AG20443 (cell line): ENCODE measurements at places on chromosomes 11 and 22.

- no peak for DNase-seq
Observed at GRCh38 chr11:30665067-30665466, 78.9 kb upstream of the MPPED2 start.

DNA sequence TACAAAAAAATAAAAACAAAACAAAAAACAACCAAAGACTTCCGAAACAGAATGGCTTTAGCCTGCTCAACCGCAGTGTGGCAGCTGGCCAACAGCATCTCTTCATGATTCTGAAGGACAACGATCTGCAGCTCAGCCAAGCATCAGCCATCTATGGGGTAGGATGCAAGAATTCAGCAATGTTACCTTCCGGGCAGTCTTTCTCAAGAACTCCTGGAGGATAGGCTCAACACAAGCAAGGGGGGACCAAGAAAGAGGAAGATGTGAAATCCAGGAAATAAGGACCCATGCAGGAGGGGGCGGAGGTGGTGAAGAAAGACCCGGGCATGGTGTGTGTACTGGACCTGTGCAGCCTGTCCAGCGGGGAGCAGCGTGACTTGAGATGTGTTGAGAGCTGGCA, 3.5 kb upstream of the TSPO start:
- no peak for DNase-seq

DNA sequence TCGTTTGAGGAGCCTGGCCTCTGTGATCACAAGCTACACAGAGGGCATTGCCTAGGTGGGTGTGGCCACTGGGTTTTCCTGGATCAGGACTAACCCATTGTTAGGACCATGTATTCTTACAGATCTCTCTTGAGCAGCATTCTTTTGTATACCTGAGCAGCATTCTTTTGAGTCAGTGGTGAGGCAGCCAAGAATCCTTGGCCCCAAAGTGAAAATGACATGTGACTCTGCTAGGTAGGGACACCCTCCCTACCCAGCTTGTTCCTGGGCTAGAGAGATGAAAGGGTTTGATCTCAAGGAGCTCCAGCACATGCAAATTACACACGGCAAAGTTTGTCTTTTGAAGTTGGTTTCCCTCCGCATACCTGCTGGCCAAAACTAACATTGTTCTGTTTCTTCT, 55.0 kb upstream of the HORMAD2 start:
- DNase-seq: no peak

DNA sequence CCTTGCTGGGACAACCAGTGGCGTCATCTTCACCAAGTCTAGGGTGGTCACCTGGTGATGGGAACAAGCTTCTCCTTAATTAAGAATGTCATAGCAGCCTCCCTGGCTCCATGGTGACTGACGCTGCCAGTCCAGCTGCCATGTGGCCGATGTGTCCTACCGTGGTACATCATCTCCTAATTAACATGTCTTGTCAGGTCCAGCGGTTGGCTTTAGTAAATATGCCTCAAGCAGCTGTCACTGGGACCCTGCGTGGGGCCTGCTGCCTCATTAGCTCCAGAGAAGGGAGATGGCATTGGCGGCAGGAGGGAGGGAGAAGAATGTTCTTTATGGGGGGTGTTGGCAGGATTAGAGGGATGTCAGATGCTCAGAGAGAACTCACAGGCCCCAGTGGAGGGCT, 271.9 kb downstream of the ST3GAL4 start:
- DNase-seq: no peak

DNA sequence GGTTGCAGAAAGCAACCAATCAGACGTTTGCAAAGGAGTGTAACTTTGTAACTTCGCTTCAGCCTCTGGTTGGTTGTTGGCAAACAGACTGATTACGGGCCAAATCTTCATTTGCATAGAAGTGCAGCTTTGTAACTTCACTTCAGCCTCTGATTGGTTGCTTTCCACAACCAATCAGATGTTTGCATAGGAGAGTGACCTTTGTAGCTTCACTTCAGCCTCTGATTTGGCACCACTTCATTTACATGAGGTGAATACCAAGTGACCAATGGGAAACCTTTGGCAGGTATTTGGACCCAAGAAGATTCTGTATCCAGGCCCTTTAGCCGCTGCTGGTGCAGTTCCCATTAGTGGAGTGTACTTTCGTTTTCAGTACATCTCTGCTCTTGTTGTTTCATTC, 16.0 kb downstream of the USP47 start:
- DNase-seq: no peak

GRCh38 chr11:31740131-31740530, 71.0 kb downstream of the PAX6 start:
- DNase-seq: no peak

GRCh38 chr11:17985517-17985916, 27.3 kb downstream of the SERGEF start:
- DNase-seq: peak; percentile 21

DNA sequence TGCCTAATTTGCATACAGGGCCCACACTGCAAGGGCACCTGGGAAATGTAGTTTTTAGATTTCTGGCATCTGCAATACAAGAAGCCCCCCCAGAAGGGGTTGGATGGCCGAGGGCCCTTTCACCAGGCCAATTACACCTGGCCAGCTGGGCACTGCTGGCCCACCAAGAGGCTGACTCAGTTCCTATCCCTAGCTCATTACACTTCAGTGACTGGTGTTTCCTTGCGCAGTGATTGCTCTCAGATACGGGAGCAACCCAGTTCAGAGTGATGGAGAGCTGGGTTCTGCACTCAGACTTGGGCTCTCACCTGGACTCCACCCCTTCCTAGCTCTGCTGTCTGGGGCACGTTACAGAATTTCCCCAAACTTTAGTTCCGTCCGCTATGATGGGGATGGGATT, 81.1 kb upstream of the SHANK2 start:
- DNase-seq: no peak

DNA sequence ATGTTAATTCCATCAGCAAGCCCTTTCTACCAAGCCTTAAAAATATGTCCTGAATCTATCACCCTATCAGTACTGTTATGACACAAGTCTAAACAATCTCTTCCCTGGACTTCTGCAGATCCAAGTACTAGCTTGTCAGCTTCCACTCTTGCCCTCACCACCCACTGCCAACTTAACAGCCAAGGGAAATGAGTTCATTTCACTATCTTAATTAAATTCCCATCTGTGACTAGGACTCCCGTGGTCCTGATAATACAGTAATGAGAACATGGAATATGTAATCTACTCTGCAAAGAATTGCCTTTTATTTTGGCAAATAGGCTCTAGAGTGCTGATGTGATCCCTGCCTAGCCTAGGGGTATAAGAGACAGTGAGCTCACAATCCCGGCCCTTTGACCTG, 10.1 kb downstream of the UBQLN3 start:
- no peak for DNase-seq

DNA sequence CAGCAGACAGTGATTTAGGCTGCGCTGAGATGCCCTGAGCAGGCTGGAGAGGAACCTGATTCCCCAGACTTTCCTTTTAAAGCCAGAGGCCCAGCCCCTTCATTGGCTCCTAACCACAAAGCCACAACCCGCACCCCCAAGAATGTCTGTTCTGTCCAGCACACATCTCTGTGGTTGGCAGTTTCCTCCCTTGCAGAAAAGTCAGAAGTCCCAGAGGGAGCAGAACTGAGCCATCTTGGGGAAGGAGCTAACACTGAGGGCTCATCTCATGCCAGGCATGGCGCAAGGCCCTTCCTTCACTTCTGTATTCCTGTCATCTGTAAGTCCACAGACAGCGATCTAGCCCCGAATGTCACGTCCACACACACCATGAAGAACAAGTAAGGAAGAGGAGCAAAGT, 97.1 kb upstream of the SYT13 start:
- DNase-seq: peak; percentile 43

- no peak for DNase-seq
Observed at GRCh38 chr11:114081641-114082414, 22.3 kb downstream of the ZBTB16 start.

- DNase-seq: no peak
Observed at GRCh38 chr11:40179541-40179940, 1279.9 kb downstream of the LRRC4C start.

GRCh38 chr11:100806296-100806695, 119.2 kb downstream of the ARHGAP42 start:
- DNase-seq: no peak

- no peak for DNase-seq
Observed at GRCh38 chr11:96293109-96293508, 49.9 kb downstream of the MAML2 start.

DNA sequence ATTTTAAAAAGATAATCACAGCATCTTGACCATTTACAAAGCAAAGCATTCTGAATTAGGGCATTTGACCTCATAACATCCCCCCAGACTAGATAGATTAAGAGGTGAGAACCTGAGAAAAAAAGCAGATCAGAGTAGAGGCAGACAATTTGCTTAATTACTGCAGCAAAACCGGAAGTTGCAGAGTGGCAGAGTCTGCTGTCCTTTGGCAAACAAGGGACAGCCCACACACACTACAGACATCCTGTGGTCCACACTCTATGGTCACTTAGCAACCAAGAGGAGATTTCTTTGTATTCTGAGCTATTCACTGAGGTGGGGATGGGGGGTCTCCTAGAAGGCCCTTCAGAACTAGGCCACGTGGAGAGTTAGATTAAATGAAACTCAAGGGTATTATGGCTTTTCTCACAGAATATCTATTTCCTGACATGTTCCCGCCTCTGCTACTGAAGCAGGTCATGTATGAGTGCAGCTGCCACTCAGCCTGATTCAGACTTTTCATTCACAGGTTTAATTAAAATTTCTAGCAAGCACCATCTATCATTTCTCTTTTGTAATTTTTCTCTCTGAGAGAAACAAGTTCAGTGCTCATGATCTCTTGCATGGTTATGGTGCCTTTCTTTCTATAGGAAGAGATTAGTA, 48.5 kb downstream of the SVIP start:
- DNase-seq: no peak

DNA sequence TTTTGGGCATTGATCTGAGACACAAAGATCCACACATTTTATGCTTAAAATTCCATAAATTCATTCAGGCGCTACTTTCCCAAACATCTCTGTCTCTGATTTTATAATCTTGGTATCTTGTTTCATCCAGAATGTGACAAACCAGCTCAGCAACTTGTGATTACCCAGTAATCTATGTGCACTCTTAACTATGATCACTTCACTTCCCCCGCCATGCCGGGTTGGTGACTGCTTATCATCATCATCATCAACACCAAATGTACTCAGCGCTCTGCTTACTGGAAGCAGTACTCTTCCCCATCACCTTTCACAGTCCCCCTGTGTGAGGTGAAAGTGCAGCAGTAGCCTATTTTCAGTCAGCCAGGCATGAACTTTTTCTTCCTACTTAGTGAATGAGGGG, 15.2 kb upstream of the MMP7 start:
- DNase-seq: no peak

DNA sequence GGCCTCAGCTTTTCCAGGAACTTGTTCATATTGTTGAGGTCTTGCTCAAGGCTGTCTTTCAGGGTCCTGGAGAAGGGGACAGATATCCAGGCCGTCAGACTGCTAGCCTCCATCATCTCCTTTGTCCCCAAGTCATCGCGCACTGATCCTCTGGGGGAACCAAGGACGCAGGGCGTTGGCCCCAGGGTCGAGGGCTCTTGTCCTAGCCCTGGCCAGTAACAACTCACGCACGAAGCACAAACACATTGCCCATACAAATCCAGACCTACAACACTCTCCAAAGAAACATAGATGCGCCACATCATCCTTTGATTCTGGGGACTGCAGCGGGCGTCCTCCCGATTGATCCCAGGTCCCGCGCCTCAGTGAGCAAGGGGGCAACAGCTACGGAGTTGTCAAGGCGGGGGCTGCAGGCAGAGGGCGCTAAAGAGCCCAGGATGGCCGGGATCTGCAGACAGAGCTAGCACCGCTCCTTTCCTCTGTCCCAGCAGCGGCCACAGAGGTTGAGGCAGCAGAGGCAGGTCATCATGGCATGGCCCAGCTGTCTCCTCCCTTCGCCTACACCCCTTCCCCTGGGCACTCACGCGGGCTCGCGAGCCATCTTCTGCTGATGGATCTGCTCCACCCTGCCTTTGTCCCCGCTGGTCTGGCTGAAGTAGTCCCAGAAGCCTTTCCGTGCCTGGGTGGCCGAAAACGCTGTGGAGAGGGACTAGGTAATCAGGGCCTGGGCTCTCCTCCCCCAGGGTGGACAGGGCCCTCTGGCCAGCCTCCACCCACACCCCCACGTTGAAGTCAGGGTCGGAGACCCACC, 472 bp downstream of the APOA5 start:
- peak; percentile 92 for DNase-seq

GRCh38 chr11:11621573-11622339, at the start of gene GALNT18:
GALNT18 (minus strand) TSS chr11:11622005.
- DNase-seq: peak; percentile 100

DNA sequence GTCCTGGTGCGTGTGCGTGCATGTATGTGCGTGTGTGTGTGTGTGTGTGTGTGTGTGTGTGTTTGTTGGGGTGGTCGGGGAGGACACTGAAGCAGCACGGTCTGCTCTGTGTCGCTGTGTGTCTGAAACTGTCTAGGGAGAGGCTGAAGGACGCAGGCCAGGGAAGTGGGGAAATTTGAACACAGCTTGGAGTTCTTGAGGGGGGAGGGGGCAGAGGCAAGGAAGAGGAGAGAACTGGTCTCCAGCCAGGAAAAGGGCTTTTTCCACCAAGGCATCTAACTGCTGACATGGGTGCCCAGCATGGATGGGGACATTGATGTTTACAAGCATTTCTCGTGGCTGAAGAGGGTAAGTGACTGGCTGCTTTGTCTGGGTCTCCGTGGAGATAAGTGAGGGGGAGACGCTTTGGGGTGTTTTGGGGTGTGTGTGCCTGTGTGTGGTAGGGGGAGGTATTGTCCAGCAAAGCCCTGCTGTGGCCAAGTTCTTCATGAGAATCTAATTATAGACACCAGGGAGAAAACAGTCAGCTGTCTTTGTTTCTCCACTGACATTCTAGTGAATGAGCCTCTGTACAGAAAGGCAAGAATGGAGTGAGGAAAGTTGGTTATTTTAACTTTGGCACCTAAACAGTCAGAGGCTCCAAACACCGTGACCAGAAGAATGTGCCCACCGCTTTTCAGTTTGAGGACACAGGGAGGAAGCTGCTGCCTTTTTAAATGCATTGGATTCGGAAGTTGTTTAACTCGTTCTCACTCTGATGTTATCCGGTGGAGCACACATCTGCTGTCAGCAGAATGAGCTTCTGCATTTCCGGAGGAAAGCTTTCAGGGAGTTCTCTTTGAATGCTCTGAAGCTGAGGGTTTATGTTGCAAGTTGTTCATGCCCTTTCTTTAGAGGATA, 63.7 kb downstream of the PPFIBP2 start:
- peak; percentile 33 for DNase-seq

GRCh38 chr11:70615036-70615875, 216.9 kb downstream of the CTTN start:
- no peak for DNase-seq

GRCh38 chr11:42890773-42891172, 421.0 kb upstream of the API5 start:
- DNase-seq: no peak
